Stimulated activated CD8-positive, alpha-beta memory T cell treated with anti-CD3 and anti-CD28 coated beads, Interleukin-4, amount 100 ng/mL, for 1 hour (primary cell): ENCODE measurements at places on chromosomes 1 and 21.

GRCh38 chr1:213051127-213051880 lies at the start of gene RPS6KC1:
TSS of gene RPS6KC1 (plus strand) at chr1:213051241. CDS start at chr1:213051405, 164 bp downstream.
- peak; percentile 63 for DNase-seq

DNA sequence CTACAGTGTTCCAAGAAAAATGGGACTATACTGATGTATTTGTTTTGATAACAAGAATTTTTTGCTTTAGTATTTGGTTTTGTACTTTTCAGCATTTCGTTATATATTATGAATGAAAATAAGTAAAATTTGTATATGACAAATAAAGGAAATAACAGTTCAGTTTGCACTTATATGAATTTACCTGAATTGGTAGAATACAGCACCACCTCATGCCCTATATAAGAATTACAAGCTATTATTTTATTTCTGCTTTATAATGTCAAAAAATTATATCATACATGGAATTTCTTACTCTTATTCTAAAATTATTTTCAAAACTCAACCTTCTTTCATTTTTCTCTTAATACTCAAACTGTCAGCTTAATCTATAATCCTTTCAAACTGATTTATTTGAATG lies 14.6 kb downstream of the EFCAB7 start:
- no peak for DNase-seq

- DNase-seq = no peak
Observed at GRCh38 chr1:46806196-46807020, 7.6 kb downstream of the CYP4B1 start.

DNA sequence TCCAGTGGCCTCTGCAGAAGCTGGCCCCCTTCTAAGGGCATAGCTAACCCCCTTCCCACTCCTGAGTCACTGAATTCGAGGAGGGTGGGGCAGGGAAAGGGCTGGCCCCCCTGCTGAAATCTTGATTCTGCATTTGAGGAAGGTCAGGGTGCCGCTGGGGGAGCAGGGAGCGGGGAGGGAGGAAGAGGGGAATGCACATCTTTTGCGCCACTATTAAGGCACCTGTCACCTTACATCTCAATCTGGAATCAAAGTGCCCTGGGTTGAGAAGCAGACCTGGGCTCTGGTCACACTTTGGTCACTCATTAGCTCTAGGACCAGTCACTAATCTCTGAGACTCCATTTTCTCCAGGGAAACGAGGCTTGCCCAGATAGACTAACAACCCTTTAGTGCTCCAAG lies 62.0 kb downstream of the TOR1AIP2 start:
- DNase-seq = no peak

DNA sequence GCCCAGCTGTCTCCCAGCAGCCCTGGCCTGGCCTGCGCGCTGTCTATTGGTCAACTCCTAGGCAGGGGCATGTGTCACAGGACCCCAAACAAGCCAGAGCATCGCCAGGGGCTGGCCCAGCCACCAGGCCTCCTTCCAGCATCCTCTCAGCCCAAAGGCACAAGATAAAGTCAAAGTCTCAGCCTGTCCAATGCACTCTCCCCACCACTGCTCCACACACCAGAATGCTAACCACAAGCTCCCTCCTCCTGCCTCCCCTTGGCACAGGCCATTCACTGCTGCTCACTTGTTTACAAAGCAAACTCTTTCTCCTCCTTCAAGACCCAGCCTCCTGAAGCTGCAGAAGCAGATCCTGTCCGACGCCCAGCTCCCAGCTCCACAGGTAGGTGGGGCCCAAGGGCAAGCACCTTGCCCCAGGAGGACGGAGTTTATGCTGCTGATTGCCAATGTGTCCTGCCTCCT lies 133.4 kb downstream of the DMRTB1 start:
- no peak for DNase-seq

DNA sequence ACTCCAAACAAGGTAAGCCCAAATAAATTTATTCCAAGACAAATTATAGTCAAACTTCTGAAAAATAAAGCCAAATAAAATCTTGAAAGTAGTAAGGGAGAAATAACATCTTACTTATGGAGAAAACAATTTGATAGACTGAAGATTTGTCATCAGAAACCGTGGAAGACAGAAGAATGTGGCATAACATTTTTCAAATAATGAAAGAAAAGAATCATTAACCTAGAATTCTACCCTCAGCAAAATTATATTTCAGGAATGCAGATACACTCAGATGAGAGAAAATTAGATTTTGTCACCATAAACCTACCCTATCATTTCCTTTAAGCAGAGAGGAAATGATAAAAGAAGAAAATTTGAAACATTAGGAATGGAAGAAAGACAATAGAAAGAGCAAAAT lies 27.3 kb upstream of the PADI1 start:
- no peak for DNase-seq

- DNase-seq = no peak
Observed at GRCh38 chr1:17944646-17945045, 163.0 kb upstream of the IGSF21 start.

GRCh38 chr1:36729289-36729688 lies 246.6 kb upstream of the CSF3R start:
- no peak for DNase-seq

- no peak for DNase-seq
Observed at GRCh38 chr21:26614251-26614650, 41.2 kb upstream of the CYYR1 start.

DNA sequence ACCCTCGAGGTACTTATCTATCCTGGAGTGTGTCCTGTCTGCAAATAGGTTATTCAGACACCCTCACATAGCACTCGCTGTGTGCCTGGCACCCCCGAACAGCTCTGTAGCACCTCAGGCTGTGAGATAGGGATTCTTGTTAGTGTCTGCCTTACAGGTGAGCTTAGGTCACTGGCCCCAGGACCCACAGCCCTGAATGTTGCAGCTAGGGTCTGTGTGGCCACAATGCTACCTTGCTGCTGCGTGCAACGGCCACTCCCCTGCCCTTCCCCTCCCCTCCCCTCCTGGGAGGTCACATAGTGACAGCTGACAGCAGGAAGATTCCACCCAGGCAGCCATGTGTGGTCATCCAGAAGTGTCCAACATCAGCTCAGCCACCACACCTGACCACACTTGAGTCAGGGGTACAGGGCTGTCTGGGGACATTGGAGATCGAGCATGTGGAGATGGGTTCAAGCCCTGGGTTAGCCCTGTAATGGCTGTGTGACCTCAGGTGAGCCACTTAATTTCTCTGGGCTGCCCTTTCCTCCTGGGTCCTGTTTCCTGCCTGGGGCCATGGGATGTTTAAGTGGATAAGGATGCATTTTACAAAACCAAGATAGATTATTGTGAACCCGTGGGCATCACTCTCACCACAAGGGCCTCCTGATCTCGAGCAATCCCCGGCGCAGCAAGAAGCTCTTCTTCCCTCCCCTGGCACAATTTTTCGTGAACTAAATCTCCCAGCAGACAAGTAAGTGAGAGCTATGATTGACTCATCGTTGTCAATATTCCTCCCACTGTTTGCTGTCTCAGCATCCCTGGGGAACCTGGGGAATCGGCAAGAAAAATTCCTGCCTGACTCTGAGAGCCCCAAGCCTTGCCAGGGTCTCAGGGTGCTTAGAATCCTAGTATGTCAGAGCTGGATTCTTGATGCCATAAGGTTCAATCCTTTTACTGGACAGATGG lies 208.7 kb downstream of the PTPRU start:
- DNase-seq = no peak

DNA sequence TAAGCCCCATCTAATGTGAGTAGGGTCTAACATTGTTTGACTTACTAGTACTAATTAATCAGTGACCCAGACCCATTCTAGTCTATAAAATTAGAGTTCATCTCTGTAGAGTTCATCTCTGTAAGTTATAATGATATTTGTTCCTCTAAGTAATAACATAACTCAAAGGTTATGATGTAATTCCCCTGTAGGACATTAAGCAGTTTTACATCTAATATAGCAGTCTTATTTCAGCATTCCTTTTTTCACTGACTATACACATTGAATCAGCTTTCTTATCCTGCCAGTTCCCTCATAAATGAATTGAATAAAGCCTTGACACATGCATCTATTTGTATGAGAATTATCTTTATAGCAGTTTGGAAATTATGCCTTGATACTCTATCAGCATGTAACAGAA lies 90.9 kb downstream of the SH3GLB1 start:
- no peak for DNase-seq

DNA sequence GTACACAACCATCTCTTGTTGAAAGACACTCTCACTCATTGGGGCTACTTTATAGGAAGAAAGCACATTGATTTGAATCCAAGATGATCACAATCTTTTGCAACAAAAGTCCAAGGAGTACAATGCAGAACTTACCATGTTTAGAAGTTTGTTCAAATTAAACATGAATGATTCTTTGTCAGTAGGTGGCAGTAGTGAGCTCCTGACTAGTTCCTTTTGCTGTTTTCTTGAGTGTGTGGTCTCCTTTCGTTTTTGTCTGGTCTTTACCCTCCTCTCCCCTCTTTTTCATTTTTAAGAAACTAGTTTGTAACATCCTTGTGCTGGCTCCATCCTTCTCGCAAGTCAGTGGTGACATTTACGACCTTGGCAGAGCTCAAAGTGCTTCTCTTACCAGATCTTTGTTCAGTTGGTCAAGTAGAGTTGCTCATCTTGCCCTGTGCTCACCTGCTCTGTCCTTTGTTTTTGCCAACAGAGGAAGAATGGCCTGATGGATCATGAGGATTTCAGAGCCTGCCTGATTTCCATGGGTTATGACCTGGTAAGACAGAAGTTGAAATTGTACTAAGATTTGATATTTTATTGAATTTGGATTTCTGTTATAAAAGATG lies 35.7 kb upstream of the MTR start:
- DNase-seq = no peak
